ENCODE measurements at places on chromosomes 3 and 15. TPM values are rescaled to one million over a fixed set of nuclear protein-coding genes. Genes with fewer than 3 reads are reported as not detected.

The SLTM gene
- 97.7 TPM for total RNA-seq

The CLSTN2 gene
- total RNA-seq: 0.03 TPM

The CDAN1 gene
- total RNA-seq: 7.6 TPM

The MUC4 gene
- not detected for total RNA-seq

The UQCC5 gene
- 62.1 TPM for total RNA-seq

The INSYN1 gene
- total RNA-seq: 2.1 TPM

The PCOLCE2 gene
- total RNA-seq: 38.2 TPM

The SCN10A gene
- total RNA-seq: not detected

The SIDT1 gene
- total RNA-seq: 0.38 TPM

The SCAANT1 gene
- not detected for total RNA-seq

The WDR49 gene
- total RNA-seq: not detected

The SPINK8 gene
- not detected for total RNA-seq

The FSTL1 gene
- 65.7 TPM for total RNA-seq

The FSIP1 gene
- total RNA-seq: 1.1 TPM

The MIX23 gene
- total RNA-seq: 52.6 TPM

The TMCO5A gene
- not detected for total RNA-seq

The OR4M2 gene
- 0.07 TPM for total RNA-seq

The RPL22L1 gene
- 284 TPM for total RNA-seq

The KBTBD8 gene
- 0.45 TPM for total RNA-seq

The GABRA5 gene
- 81.1 TPM for total RNA-seq

The HTR3E gene
- total RNA-seq: not detected

The TGM4 gene
- 0.08 TPM for total RNA-seq

The ACKR2 gene
- total RNA-seq: 0.07 TPM

The ATOSA gene
- 8.7 TPM for total RNA-seq

The RTF1 gene
- 19.3 TPM for total RNA-seq

The NOX5 gene
- 0.31 TPM for total RNA-seq

The FGD5 gene
- total RNA-seq: not detected

The UROC1 gene
- total RNA-seq: not detected

The DUOX1 gene
- total RNA-seq: not detected

The SLITRK3 gene
- total RNA-seq: not detected

The SEC22A gene
- 22.9 TPM for total RNA-seq

The HDC gene
- 0.16 TPM for total RNA-seq

The ACTRT3 gene
- total RNA-seq: 2.8 TPM

The FBLN2 gene
- total RNA-seq: 2.8 TPM

The IL5RA gene
- total RNA-seq: not detected

The DLL4 gene
- 0.62 TPM for total RNA-seq

The CAMP gene
- total RNA-seq: not detected

The WNT7A gene
- 0.10 TPM for total RNA-seq

The CLEC3B gene
- total RNA-seq: not detected

The ILDR1 gene
- not detected for total RNA-seq

The HRG gene
- total RNA-seq: not detected

The IMPDH2 gene
- total RNA-seq: 154 TPM

The FANCD2OS gene
- total RNA-seq: not detected

The BFSP2 gene
- not detected for total RNA-seq

The CTXN2 gene
- total RNA-seq: 0.04 TPM

The MAP1A gene
- 0.83 TPM for total RNA-seq

The EFHB gene
- total RNA-seq: 0.41 TPM

The PRSS50 gene
- total RNA-seq: not detected

The CCK gene
- total RNA-seq: 2.4 TPM

The SLC6A11 gene
- total RNA-seq: 0.03 TPM

The DISP2 gene
- total RNA-seq: 1.3 TPM

The SERPINI1 gene
- total RNA-seq: 3.0 TPM

The SEMA6D gene
- not detected for total RNA-seq

The HCN4 gene
- 0.22 TPM for total RNA-seq
